Non-pigmented ciliary epithelial cell (primary cell): ENCODE measurements at places on chromosomes 16 and 17.

GRCh38 chr16:56191156-56191815 is at the start of gene GNAO1:
Gene GNAO1 (plus strand): TSS chr16:56191489. CDS start chr16:56192236, 747 bp downstream.
- no peak for DNase-seq

DNA sequence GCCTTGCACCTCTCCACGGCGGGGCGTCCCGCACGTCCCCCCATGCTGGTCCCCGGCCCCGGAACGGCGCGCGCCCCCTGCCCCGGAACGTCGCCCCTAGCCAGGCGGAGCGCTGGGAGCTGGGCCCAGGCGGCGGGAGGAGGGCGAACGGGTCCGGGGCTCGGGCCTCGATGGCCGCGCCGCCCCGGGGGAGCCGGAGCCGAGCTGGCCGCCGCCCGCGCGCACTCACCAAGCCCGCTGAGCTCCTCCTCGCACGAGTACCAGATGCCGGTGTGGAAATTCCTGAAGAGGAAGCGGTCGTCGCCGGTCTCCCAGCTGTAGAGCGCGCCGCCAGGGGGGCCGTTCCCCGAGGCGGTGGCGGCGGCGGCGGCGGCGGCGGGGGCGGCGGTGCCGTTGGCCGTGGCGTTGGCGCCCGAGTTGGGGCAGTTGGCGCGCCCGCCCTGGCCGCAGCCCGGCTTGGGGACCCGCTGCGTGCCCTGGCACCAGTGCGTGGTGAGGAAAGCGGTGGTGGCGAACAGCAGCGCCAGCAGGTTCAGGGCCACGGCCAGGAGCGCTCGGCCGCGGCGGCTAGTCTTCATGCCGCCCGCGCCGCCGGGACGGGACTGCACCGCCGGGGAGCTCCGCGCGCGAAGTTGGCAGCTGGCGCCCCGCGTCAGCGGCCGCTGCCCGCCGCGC is 530 bp downstream of the GSG1L start:
- DNase-seq = no peak

DNA sequence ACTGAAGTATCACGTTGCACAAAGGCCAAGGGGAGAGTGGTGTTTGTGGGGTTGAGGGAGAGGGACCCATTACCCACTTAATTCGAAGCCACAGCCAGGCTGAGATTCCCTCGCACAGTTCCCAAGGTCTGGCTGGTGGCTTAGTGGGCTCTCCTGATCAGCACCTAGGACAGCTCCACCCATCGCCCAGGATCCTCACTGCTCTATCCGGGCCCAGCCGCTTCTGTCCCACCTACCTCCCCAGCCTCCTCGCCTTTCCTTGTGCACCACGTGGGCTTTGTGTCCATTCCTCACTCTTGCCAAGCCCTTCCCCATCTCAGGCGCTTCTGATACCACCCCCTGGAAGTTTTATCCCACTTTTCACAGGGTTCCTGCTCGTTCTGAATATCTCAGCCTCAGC is 163.5 kb downstream of the CCT6B start:
- no peak for DNase-seq

- peak; percentile 34 for DNase-seq
These were observed 29.3 kb downstream of the DYNLRB2 start for GRCh38 chr16:80570106-80570478.

DNA sequence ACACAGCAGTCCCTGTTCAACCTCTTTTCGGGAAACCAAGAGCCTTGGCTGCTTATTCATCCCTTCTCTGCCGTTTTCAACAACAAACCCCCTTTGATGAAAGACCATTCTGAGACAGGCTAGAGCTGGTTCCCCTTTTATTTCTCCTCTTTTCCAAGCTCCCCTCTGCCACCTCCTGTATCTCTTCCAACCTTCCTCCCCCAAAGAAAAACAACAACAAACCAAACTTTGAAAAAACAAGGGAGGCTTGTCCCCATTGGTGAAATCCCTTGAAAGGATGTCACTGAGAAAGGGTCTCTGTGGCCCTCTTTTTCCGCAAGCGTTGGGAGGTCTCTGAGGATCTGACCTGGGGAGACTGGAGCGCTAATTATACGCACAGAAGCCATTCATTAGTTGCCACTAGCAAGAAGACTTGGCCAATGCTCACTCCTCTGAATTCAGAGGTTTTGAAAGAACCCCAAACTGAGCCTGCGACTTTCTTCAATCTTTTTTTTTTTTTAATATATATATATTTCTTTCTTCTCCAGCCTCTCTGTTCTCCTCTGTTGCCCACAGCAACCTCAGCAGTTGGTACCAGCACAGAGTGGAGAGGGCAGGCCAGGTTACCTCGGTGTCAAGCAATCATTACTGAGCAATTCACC is 101.4 kb downstream of the PITPNC1 start:
- no peak for DNase-seq
